ENCODE measurements at places on chromosomes 3 and 15. TPM values are rescaled to one million over a fixed set of nuclear protein-coding genes. Genes with fewer than 3 reads are reported as not detected.

GRCh38 chr3:6526861-6527260, 334.1 kb upstream of the GRM7 start:
- DNase-seq, result no peak

GRCh38 chr3:71305231-71306206, 278.0 kb downstream of the FOXP1 start:
- peak; percentile 53 for DNase-seq

DNA sequence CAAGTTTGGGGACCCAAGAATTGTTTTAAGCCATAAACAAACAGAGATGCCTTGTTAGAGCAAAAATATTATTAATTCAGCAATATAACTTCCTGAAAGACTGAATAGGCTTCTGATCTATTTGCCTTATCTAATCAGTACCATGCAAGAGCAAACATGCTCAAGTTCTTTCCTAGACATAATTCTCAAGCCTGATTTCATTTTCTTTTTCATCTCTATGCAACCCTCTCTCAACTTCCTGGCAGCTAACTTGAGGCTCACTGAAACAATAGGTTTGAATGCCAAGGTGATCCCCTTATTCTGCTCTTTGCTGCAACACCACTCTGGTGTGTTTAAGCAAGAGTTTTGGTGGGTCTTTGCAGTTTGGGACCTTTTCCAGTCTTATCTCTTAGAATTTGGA, 230.9 kb upstream of the CD96 start:
- DNase-seq, result no peak

- DNase-seq, result no peak
These were observed 64.8 kb downstream of the DUT start for GRCh38 chr15:48396020-48396419.

- DNase-seq, result no peak
These were observed 43.3 kb downstream of the PLOD2 start for GRCh38 chr3:146117406-146118285.

The CISH gene
- 400 TPM for total RNA-seq

The DAZL gene
- total RNA-seq, result not detected

The PGBD4 gene
- 4.5 TPM for total RNA-seq

The CHRNA7 gene
- 0.44 TPM for total RNA-seq

The CASR gene
- total RNA-seq, result not detected
